NCI-H1092 (cell line): ENCODE measurements at places on chromosomes 6 and 20.

GRCh38 chr6:135286962-135287538 is 105.9 kb downstream of the MYB start:
- no peak for DNase-seq

DNA sequence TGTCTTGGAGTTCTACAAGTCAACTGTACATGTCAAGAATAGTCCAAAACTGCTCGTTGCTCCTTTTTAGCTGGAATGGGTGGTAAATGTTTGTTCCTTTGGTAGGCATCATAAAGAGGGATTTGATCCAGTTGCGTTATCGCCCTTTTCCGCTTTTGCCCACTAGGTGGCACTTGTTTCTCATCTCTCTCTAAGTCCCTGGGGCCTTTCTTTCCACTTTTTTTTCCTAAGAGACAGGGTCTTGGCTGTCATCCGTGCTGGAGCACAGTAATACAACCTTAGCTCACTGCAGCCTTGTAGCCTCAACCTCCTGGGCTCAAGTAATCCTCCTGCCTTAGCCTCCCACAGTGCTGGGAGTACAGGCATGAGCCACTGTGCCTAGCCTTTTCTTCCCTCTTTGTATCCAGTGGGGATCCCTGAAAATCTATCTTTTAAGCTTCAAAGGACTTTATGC is 20.7 kb downstream of the GTPBP2 start:
- peak; percentile 34 for DNase-seq

GRCh38 chr20:49043000-49043399 is 3.1 kb upstream of the CSE1L start:
- no peak for DNase-seq

- DNase-seq = no peak
Observed at GRCh38 chr6:163085426-163085825, 329.1 kb upstream of the QKI start.

DNA sequence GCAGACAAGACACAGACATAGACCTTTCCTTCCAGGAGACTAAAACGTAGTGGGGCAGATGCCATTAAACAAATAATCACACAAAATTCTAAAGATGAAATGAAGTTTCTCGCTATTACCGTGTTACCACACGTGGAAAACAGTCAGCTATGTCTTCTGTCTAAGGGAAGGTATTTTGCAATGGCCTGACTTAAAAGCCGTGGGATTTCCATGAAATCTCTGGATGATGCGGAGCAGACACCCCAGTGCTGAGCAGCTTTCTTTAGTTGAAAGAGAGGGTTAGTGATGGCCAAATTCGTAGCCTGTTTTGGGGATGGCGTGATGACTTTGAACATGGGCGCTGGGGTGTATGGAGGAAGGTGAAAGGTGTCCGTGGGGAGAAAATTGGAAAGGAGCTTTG is 281.8 kb downstream of the NRN1 start:
- DNase-seq = no peak

- DNase-seq = no peak
Observed at GRCh38 chr20:2507875-2508630, 662 bp downstream of the ZNF343 start.
